ENCODE measurements at places on chromosomes 2 and 18.

DNA sequence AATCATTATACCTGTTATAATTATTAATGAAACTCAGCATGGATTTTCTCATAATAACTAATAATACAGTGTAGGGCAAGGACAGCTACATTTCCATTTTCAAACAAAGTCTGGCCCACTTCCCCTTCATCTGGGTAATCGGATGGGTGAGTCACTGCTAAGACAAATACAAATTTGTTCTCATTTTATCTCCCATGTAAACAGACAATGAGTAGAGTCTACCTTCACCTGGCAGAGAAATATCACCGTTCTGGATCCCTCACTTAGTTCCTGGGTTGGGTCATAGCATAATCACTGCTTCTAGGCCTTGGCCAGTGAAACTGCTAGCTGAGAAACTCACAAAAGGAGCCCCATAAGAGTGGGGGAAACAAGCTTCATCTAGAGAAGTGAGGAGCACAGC lies 9.2 kb downstream of the CNTNAP5 start:
- no peak for DNase-seq

DNA sequence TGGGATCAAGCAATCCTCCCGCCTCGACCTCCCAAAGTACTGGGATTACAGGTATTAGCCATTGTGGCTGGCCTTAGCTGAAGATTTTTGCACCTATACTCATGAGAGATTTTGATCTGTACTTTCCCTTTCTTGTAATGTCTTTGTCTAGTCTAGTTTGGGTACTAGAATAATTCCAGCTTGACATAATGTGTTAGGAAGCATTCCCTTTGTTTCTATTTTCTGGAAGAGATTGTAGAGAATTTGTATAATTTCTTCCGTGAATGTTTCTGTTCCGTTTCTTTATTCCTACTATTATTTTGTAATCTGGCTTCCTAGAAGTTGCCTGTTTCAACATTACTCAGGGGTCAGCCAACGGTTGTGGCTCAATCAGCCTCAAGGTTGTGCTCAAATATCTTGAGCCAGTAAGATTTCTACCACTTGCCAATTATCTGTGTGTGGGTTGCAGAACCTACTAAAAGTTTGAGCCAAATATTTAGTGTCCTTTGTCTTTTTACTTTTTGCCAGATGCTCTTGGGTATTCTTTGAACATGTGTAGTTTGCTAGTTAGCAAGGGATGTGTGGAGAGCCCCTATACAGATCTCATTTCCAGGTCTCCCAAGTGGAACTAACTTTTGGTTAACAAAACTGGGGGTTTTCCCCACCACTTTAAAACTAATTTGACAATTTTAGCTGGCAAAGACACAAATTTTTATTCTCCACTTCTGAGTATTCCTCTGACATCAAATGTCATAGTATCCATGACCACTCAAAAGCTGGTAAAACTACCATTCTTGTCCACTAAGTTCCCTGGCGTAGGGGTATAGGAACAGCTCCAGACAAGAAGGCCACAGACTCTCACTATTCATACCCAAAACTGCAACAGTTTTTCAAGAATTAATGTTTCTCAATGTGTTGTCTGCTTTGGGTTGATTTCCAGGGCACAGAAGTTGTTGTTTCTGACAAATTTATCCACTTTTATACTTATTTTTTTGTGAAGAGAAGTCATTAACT lies 42.8 kb upstream of the BAZ2B start:
- DNase-seq = peak; percentile 60

DNA sequence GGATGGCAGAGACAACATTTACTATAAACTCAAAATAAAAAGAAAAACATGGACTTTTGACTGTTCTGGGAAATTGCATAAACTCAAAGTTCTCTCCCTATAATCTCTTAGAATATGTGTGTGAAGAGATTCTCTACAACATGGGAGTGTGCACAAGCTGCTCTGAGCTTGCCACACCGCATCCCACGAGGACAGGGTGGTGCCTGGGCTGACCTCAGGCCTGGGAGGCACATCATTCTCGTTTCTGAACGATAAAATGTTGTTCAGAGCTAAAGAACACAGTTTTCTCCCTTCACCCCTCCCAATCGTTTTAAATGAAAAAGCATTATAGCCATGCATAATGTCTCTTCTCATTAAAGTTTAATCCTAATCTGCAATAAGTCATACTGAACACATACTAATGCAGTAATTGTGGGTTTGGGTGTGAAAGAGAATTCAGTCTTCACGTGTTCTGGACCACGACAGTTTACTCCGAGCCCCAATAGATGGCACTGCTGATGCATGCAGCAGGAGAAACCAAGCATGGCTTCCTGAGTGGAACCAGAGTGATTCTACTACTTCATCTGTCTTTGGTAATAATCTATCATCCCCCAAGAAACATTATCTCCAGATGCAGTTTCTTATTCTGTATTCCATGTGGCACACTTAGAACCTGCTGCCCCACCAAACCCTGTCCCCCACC lies 46.9 kb upstream of the LAMA1 start:
- no peak for DNase-seq

GRCh38 chr2:56347881-56348280 lies 164.1 kb downstream of the CCDC85A start:
- no peak for DNase-seq

- DNase-seq = no peak
Measured at GRCh38 chr2:170503971-170504809, 210.9 kb upstream of the SP5 start.

GRCh38 chr2:162113776-162114168 lies 38.3 kb downstream of the GCG start:
- DNase-seq = no peak

- DNase-seq = no peak
Measured at GRCh38 chr2:109439986-109440385, 173.8 kb downstream of the SEPTIN10 start.

GRCh38 chr2:189506514-189506976 lies 65.3 kb downstream of the WDR75 start:
- DNase-seq = no peak

DNA sequence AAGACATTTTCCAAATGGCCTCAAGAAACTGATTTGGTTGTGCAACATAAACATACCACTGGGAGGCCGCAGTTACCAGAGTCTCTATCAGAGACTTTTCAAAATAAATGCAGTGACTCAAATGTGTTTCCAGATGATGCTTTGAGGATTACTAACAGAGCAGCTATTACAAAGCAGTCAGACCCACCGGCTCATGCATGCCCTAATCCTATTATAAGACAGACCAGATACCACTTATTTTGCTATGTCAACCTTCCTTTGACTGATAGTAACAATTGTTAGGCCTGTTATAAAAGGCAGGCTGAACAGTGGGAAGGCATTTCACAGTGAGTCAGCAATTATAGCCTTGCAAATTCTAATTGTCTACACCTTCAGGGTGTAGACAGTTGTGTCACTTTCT lies 217.7 kb downstream of the LRRTM1 start:
- DNase-seq = no peak

DNA sequence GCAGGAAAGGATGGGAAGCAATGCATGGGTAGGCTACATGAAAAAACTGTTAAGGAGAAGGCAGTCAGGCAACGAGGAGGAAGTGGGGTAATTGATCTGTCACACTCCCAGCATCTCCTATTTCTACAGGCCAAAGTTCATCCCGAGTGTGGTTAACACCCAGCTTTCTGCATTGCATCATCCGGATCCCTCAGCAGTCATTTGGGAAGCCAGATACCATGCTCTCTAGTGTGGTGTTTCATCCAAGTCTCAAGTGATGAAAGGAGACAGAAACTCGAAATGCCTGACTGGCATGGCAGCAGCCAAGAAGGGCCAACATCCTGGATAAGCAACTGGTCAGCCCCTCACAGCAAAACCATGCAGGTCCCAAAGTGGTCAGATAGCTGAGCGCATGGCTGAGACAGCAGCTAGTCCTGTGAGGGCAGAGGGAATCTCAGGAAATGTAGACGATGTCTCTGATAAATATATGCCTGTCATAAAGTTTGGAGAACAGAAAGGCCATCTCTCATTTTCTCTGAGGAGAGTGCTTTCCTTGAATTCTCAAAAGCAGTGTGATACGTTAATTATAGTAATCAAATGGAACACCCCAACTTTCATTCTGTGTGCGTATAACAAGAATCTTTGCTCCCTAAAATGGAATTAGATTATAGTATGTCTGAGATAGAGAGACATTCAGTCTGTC lies 24.8 kb upstream of the HNRNPA3 start:
- DNase-seq = peak; percentile 35
